ENCODE measurements at places on chromosomes 11 and 22. TPM values are rescaled to one million over a fixed set of nuclear protein-coding genes. Genes with fewer than 3 reads are reported as not detected.
A peak's percentile ranks its signal among the peaks of the same experiment; 100 is the strongest.

- no peak for DNase-seq
- no peak overlapping the region for H3K4me3 ChIP-seq
- no peak overlapping the region for H3K27ac ChIP-seq
Measured at GRCh38 chr22:38474003-38474607, 6.2 kb downstream of the KDELR3 start.

- no peaks in the 10 kb centered on the region for H3K36me3 ChIP-seq
- H3K4me1 ChIP-seq, result peaks cover 61% of the 10 kb centered on the region
- no peak for DNase-seq
- H3K27ac ChIP-seq, result peak overlapping the region; percentile 100
- H3K4me3 ChIP-seq, result peak overlapping the region; percentile 93
- H3K27me3 ChIP-seq, result no peaks in the 10 kb centered on the region
Measured at GRCh38 chr11:123062892-123063825, 1.2 kb upstream of the HSPA8 start.

The ZNF280B gene
- 1.1 TPM for total RNA-seq

GRCh38 chr22:32777987-32778386 is 23.5 kb upstream of the TIMP3 start:
- H3K27me3 ChIP-seq, result no peaks in the 10 kb centered on the region
- H3K4me1 ChIP-seq, result no peaks in the 10 kb centered on the region
- no peak overlapping the region for H3K27ac ChIP-seq
- no peak overlapping the region for H3K4me3 ChIP-seq
- H3K36me3 ChIP-seq, result no peaks in the 10 kb centered on the region
- no peak for DNase-seq

GRCh38 chr22:22110548-22111266 is 128.1 kb upstream of the TOP3B start:
- H3K4me1 ChIP-seq, result no peaks in the 10 kb centered on the region
- peak; percentile 30 for DNase-seq
- H3K27me3 ChIP-seq, result no peaks in the 10 kb centered on the region

DNA sequence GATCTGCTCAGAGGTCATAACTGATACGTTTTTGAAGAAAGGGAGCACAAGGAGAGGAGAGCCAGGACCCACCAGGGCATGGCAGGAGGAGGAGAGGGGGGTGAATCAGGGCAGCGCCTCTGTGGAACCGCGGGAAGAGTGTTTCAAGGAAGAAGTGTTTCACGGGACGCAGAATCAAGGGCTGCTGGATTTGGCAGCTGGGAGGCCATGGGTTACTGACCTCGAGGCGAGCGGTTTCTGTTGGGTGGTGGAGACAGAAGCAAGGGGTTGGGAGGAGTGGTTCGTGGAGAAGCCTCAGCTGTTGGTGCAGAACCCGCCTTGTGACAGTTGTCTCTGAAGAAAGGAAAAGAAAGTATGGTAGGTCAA is 13.1 kb downstream of the VPS26B start:
- H3K27ac ChIP-seq, result no peak overlapping the region
- peaks cover 4% of the 10 kb centered on the region for H3K36me3 ChIP-seq
- no peak for DNase-seq
- no peak overlapping the region for H3K4me3 ChIP-seq
- H3K27me3 ChIP-seq, result no peaks in the 10 kb centered on the region
- peaks cover 5% of the 10 kb centered on the region for H3K4me1 ChIP-seq

The CCDC73 gene
- not detected for total RNA-seq
